ENCODE measurements at places on chromosomes 16 and 17. TPM values are rescaled to one million over a fixed set of nuclear protein-coding genes. Genes with fewer than 3 reads are reported as not detected.

Gene TMEM208
- 11.7 TPM for total RNA-seq

Gene FKBP10
- total RNA-seq: 10.2 TPM

DNA sequence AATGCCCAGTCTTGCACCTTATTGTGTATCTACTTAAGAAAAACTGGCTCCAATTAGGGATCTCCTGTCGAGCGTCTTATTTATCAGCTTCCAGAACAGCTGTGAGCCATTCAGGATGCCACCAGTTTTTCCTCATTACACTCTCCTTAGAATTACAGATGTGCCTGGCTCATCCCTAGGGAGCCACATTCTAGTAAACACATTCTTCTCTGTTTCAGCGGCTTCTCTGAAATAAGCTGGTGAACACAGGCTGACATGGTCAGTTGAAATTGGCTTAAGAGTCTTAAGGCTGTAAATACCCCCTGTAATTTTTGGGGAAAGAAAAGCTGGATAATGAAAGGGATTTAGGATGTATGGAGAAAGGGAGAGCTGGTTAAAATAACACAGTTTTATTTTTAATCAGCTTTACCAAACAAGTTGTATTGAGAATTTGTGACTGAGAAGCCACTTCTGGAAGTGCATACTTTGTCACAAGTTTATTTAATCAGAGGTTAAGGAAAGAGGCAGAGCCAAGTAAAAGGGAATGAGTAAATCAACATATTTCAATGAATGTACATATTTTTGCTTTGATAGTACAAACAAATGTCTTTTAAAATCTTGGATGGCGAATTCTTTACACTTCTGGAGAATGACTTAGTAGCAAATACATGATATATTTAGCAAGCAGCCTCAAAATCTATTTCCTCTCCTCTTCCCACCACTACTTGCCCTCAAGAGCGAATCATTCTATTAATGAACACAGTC lies 562.0 kb upstream of the GOT2 start:
- DNase-seq: no peak

GRCh38 chr17:42879596-42879985 lies 21.0 kb upstream of the G6PC1 start:
- no peak for DNase-seq

DNA sequence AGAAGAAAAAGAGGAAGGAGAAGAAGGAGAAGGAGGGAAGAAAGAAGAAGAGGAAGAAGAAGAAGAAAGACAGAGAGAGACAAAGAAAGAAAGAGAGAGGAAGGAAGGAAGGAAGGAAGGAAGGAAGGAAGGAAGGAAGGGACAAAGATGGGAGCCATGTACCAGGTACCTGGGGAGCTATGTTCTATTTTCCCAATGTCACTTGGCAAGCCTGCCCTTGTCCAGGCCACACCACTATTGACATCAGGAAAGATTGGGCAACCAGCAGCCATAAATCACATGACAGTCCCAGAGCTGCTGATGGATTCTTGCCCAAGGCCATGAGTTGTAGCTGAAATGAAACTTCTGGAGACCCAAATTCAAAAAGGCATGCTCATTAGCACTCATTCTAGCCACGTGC lies 2.7 kb upstream of the CES1 start:
- DNase-seq: peak; percentile 39

DNA sequence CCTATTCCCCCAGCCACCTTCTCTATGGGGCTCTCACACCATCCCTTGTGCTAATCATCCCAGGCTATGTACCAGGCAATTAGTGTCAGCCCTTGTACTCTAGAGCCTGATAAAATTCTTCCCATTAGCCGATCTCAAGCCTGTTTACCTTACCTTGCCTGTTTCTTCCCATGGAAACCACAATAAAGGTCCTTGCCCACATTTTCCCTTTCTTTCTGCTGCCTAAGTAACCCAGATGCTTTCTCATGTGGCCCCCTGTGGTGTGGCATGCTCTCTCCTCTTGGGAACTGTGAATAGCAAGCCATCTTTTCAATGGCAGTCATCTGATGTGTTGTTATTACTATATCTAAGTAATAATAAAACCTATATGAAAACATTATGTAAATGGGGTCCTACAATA lies 265.8 kb upstream of the ELAC2 start:
- DNase-seq: no peak

GRCh38 chr16:84889066-84889465 lies 69.3 kb downstream of the CRISPLD2 start:
- no peak for DNase-seq

- no peak for DNase-seq
Observed at GRCh38 chr17:32386844-32387243, 36.9 kb downstream of the ZNF207 start.

Measured in left ventricle myocardium superior (tissue), 1 donor.